ENCODE measurements at places on chromosomes 5 and 9.

DNA sequence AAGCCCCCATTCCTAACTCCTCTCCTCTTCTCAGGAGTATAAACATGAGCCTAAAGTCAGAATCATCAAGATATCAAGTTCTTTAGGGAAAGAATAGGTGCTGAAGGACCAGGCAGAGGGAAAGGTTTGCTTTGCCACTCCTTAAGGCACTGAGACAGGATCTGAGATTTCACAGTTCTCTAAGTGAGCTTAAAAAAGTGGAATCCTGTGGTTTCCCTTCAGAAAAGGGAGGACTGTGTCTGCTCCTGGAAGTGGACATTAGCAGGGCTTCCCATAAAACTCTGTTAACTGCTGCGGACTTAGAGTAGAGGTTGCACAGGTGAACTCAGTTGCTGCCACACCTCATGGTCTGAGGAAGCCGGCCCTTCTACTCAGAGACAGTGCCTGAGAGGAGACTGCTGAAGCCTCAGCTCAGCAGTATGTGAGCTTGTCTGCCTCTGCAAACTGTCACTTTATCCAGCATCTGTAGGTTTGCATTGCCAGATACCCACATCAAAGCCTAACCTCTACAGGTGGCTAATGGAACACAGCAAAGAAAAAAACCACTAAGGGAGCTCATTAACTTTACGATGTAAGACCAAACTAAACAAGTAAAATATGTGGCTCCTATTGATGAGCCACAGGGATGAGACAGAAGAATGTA is 42.9 kb downstream of the RIC1 start:
- peak; percentile 54 for DNase-seq

- DNase-seq: no peak
Observed at GRCh38 chr9:129559506-129559881, 61.4 kb downstream of the C9orf50 start.

GRCh38 chr5:177546258-177546741 is 8.1 kb downstream of the FAM193B start:
- DNase-seq: no peak

GRCh38 chr5:136963504-136963903 is 535.6 kb downstream of the SPOCK1 start:
- no peak for DNase-seq

GRCh38 chr5:30994902-30995301 is 198.6 kb upstream of the CDH6 start:
- DNase-seq: no peak

DNA sequence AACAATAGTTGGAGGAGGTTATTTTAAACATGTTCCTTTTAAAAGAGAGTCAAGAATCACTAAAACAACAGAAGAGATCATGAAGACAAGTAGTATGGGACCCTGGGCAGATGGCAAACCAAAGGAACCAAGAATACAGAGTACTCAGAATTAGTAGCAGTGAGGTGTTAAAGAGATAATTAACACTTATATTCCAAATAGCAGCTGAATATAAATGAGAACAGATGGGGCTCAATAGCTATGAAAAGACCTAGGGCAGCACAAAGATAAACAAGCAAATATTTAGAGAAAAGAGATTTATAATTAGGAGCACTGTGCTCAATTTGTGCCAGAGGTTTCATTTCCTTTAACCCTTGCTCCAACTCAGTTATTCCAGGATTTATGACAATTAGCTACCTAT is 159.1 kb downstream of the FAM114A2 start:
- DNase-seq: no peak

- DNase-seq: no peak
Observed at GRCh38 chr9:34684145-34684544, 6.9 kb downstream of the CCL19 start.

DNA sequence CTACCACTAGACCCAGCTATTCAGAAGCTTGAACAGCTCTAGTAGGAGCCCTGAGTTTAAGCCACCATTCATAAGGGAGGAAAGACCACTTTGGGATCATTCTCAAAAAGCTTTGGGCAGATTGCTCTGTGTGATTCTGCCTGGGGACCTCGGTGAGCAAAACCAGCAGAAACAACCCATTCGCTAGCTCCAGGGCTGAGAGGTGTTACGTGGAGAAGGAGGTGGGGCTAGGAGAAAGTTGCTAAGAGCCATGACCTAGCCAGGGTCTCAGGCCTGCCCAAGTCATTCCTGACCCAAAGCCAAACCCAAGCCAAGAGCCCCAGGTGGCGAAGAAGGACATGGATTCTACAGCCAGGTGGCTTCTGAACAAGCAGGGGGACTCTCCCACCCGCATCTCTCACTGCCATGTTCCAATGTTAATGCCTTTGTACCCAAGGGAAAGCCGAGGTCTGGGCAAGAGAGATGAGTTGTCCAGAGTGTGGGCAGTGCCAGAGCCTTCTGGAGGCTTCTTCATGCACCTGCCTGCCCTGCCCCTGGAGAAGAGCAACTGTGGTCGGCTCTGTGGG is 4.0 kb upstream of the BARHL1 start:
- no peak for DNase-seq

Measured in LoVo (cell line).